Effector memory CD8-positive, alpha-beta T cell (primary cell): ENCODE measurements at places on chromosomes 7 and 10.
A peak's percentile ranks its signal among the peaks of the same experiment; 100 is the strongest.

- DNase-seq, result no peak
These were observed 52.4 kb upstream of the RHEB start for GRCh38 chr7:151572136-151572535.

GRCh38 chr7:133542209-133542780, 289.4 kb downstream of the EXOC4 start:
- DNase-seq, result no peak

DNA sequence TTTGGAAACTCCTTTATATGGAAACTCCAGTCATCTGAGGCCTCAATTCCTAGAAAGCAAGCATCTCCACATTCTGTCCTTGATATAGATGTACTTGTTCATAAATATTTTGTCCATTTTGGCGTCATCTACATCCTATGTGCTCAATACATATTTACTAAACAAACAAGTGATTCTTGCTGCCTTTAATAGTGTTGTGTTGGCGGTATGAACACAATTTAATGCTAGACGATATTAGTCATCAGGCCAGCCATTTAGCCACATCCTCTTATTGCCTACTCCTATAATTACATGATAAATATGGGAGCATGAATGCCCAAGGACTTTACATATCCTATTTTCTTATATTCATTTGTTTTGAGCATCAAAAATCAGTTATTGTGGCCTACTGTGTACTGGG, 18.5 kb upstream of the IFRD1 start:
- no peak for DNase-seq

GRCh38 chr10:22620929-22621328, 93.4 kb downstream of the PIP4K2A start:
- DNase-seq, result no peak

- DNase-seq, result no peak
These were observed 152.1 kb upstream of the MKI67 start for GRCh38 chr10:128278362-128278761.

- DNase-seq, result no peak
These were observed 4.3 kb upstream of the MUC17 start for GRCh38 chr7:101015626-101016025.

- no peak for DNase-seq
These were observed 118.2 kb downstream of the HBP1 start for GRCh38 chr7:107286751-107287621.

GRCh38 chr7:153852261-153852660, 199.9 kb upstream of the DPP6 start:
- DNase-seq, result no peak

- DNase-seq, result no peak
These were observed 52.5 kb downstream of the ADRA2A start for GRCh38 chr10:111129363-111129762.

GRCh38 chr10:90999512-91000172, 78.8 kb upstream of the ANKRD1 start:
- DNase-seq, result no peak

DNA sequence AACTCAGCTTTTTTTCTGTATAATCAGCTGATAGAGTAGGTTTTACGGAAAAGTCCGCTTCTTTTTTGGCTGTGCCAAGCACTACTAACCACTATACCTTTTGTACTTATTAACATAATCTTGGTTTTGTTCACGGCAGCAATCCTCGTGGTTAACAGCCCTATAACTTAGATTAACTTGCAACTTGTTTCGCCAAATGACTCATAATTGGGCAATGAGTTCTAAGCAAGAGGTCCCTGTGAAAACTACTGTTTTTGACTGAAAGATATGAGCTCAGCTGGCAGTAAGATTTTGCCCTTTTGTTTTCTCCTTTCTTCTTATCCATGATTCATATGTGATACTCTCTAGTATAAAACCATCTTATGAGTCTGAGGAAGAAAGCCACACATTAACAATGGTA, 345.0 kb upstream of the PCDH15 start:
- DNase-seq, result no peak

DNA sequence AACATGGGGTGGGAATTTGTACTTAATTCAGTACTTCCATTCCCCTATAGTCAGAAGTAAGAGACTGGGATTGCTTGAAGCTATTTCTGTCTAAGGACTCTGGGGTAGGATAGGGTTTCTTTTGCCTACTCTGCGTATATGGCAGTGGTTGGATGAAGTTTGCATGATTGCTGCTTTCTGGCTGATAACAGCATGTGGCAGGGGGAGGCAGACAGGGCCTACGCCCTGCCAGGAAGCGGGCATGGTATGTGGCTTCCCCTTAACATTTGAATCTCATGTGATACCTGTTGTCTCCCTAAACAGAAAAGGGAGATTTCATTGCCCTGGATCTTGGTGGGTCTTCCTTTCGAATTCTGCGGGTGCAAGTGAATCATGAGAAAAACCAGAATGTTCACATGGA, 57.1 kb downstream of the TACR2 start:
- no peak for DNase-seq

GRCh38 chr10:99533496-99534449, 1.0 kb downstream of the NKX2-3 start:
- no peak for DNase-seq

GRCh38 chr10:43390759-43391158, 18.2 kb downstream of the HNRNPF start:
- DNase-seq, result peak; percentile 30

DNA sequence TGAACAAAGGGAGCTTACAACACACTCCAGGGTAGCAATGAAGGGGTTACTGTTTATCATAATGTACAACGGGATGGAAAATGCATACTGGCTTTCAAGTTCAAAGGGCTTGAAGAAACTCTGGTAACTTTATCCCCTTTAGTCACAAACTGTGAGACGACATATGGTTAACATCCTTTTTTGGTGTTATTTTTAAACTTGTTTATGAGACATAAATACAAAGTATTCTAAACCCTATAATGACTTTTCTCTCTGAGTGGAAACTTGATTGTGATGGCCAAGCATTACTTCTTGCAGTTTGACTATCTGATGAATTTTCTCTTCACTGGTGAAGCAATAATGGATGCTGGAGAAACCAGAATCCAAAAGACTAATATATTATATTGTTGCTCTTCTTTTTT, 62.0 kb upstream of the SEMA3A start:
- no peak for DNase-seq

DNA sequence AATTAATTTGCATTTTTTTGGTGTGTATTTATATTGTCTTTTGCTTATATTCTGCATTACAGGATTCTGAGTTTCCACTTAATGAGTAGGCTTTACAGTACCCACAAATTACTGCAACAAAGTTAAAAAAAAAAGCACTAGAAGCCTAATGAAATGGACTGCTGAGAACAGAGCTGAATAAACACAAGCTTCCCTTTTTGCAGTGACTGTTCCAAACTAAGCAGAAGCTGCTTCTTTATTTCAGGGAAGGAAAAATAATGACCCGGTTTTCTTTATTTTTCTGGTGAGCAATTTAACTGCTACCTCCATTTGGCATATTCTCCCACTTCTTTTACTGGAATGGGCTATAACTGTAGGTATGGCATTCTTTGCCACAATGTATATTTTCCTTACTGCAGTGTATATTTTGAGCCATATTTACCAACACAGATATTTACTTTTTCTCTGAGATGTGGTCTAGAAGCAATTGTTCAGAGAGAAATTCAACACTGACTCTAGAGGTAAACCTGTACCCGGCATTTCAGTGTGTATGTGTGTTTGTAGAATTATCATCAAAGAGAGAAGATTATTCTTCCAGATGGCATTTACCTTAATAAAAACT, 56.9 kb downstream of the HDAC9 start:
- DNase-seq, result no peak

DNA sequence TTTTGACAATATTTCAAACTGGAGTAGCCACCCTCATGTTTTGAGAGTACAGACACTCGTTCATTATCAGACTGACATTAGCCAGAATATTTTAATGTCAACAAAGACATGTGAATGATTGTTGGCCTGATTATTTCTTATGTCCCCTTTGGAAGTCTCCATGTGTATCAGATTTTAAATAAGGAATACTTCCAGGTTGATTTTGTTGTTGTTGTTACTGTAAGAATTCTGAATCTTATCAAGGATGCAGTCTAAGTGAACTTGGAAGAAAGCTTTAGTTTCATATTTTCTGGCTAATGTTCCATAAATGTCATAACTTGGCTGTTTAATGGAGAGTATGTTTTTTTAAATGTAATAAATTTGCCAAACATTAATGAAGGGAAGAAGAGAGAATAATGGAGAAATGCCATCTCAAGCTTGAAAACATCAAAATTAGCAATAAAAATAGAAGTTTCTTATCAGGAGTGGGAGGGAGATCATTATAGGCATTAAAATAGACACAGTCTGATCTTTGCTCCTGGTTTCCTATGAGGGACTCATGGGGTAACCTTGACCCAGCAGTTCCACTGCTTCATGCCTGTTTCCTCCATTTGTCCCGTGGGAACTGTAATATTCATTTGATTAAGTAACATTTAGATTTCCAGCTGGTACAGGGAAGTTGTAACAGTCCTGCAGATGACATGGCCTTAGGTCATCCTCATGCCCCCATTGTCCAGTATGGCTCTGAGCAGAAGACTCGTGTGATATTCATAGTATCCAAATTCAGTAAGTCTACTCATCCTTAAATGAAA, 122.4 kb upstream of the KIAA1217 start:
- no peak for DNase-seq

DNA sequence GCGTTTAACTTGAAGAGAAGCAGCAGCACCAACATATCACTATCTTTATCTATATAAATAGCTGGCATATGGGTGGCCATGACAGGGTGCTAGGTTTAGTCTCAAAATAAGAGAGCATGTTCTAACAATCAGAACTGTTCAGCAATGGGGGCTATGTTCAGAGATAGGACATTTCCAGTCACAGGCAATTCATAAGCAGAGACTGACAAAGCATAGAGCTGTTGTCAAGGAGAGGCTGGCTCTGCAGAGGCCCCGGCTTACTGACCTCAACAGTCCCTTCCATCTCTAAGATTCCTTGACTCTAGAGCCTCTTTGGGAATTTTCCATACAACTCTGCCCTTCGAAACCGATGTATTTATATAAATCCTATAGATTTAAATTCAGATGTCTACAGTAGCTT, 17.2 kb downstream of the ANK3 start:
- DNase-seq, result no peak

DNA sequence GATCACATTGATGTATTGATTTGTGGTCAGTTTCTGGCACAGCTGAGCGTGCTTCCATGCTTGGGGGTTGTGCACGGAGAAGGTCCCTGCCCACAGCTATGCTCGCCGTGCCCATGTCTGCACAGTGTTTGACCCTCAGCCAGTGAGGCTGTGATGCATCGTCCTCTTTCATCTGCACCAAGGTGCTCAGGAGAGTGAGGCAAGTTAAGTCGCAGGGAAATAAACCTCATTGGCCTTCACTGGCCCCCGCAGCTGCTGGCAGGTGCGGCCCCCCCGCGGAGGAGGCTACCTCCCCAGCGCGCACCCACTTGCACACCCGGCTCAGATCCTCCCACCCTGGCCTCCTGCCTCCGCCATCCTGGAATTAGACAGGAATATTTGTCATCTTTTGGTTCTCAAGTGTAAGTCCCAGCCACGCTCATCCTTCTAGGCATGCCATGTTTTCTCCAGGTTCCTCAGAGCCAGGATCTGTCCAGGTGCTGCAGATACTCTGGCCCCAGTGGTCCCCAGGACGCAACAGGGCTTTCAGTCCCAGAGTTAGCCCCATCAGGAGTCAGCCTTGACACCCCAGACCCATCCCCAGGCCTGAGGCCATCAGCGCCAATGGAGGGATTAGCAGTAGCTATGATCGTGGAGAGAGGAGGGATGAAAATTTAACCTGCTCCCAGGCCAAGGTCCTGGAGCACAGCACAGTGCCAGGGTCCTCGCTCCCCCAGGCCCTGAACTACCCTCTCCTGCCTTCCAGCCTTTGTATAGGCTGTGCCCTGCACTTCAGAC, 93.7 kb downstream of the OAT start:
- DNase-seq, result no peak

GRCh38 chr7:104603957-104604356, 275.6 kb downstream of the LHFPL3 start:
- DNase-seq, result no peak

- no peak for DNase-seq
These were observed 27.3 kb upstream of the LIMK1 start for GRCh38 chr7:74056096-74056915.

- no peak for DNase-seq
These were observed 41.4 kb downstream of the GSDME start for GRCh38 chr7:24715661-24716479.

DNA sequence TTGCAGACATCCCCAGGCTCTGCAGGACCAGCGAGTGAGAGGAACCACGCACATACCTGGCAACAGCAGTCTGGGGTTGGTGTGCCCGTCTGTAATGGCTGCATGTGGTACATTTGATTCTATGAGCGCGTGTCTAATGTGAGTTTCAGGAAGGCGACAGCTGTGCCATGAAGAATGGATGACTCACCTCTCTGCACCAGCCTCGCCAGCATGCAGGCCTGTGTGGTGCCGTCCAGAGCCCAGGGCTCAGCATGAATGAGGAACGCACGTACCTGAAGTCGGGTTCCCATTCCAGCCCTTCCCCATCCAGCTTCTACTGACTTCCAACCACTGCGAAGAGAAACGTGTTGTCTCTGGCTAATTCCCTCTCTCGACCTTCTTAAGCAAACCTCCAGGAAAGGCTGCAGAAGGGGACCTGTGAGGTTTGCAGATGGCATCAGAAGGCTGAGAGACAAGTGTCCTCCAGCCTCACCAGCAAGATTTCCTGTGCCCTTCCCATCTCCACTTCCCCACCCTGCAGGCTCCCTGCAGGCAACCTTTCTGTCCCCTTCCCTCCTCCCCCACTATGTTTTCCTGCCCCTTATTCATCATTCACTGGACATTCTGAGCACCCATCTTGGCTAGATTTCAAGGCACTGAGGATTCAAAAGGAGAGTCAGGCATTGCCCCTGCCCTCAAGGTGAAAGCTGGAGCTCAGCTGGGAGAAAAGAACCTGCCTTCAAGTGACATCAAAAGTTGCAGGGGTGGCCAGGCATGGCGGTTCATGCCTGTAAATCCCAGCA, 54.3 kb downstream of the ASB13 start:
- no peak for DNase-seq

DNA sequence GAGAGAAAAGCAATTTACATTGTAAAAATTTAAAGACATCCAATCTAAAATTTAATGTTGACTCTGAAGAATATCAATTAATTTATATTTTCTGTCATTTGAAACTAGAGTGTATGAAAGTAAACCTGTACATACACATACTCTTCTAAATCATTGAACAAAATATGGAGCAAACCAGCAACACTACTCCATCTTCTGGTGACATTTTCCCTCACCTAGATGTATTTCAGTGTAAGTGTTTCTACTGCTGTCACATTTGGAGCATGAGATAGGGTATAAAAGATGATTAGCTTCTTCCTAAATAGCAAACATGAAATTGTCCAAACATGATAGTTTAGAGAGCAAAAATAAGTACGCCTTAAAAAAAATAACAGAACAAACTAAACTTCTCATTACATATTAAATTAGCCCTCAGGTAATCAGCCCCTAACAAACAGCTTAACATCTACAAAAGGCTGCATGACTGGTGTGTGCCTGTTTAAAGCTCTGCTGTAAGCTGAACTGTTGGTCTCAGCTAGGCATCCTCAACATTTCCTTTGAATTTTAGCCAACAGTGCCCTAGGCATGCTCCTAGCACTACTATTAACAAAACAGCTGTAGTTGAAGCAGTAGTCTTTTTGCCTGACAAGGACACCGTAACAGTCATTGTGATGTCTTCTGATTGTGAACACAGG, 189.8 kb downstream of the CTNNA3 start:
- DNase-seq, result no peak

- DNase-seq, result no peak
These were observed 18.0 kb upstream of the VCL start for GRCh38 chr10:73979809-73980433.
